ENCODE measurements at places on chromosomes 6 and 20. TPM values are rescaled to one million over a fixed set of nuclear protein-coding genes. Genes with fewer than 3 reads are reported as not detected.

GRCh38 chr20:60132827-60133670 is 174.8 kb downstream of the CDH26 start:
- H3K27ac ChIP-seq = no peak overlapping the region
- H3K27me3 ChIP-seq = no peaks in the 10 kb centered on the region
- DNase-seq = no peak
- H3K4me1 ChIP-seq = no peaks in the 10 kb centered on the region
- no peak overlapping the region for H3K4me3 ChIP-seq

DNA sequence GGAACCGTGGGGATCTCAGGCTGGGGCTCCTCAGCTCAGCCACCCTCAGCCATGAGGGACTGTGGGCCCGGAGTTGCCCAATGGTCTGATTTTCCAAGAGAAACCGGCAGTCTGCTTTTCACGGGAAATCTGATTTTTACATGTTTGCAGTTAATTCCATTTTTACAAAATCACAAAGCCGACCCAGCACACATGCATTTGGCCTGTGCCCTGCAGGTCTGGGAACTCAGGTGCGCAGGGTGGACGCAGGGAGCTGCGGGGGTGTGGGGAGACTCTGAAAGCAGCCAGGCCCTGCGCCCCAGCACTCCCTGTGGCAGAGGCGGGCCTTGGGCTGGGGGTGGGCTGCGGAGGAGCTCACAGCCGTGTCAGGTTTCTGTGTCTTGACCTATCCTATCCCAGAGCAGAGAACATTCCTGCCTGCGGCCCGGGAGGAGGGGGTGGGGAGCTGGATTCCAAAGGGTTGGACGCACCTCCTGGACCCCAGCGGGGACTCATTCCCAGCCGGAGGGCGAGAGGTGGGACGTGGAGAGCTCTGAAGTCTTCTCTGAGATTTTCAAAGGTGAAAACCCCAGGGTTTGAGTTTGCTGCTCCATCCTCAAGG is 60.6 kb downstream of the ADNP start:
- DNase-seq = no peak
- H3K4me3 ChIP-seq = no peak overlapping the region
- H3K27me3 ChIP-seq = no peaks in the 10 kb centered on the region

GRCh38 chr6:80126657-80127345 is 20.3 kb downstream of the BCKDHB start:
- no peak overlapping the region for H3K27ac ChIP-seq
- no peaks in the 10 kb centered on the region for H3K4me1 ChIP-seq
- no peak for DNase-seq
- H3K27me3 ChIP-seq = no peaks in the 10 kb centered on the region
- H3K36me3 ChIP-seq = no peaks in the 10 kb centered on the region

DNA sequence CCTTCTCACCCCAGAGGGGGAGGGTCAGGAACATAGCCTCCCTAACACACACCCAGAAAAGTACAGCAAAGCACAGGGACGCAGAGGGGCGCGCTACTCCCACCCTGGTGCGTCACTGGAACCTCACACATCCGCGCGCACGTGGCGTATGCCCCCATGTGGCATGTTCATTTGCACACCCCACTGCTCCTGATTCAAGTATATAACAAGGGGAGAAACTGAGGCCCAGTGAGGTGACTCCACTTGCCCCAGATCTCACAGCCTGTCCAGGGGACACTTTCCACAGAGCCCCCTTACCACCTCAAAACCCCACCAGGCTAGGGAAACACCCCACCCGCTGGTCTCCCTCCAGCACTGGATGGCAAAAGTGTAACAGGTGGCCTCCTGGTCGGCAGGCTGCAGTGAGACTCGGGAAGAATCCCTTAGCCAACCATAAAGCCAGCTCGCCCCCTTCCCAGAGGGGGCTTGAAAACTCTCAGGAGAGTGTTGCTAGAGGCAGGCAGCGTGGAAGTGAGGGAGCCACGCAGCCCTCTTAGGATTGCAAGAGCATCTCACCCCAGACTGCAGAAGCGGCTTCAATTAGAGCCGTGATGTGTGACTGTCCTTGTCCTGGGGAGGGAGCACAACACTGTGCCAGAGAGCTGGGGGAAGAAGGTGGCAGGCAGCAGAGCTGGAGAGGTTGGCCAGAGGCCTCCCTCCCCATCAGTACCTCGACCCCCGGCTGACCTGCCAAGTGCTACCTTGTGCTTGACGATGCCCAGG is at the start of gene GRM4:
Gene GRM4 (minus strand): TSS at position 67 of the 762 bp plus-strand sequence. CDS start 12,591 bp downstream, outside the sequence.
- no peak for DNase-seq
- peaks cover 13% of the 10 kb centered on the region for H3K4me1 ChIP-seq
- no peak within 1 kb of the TSS for H3K27ac ChIP-seq

DNA sequence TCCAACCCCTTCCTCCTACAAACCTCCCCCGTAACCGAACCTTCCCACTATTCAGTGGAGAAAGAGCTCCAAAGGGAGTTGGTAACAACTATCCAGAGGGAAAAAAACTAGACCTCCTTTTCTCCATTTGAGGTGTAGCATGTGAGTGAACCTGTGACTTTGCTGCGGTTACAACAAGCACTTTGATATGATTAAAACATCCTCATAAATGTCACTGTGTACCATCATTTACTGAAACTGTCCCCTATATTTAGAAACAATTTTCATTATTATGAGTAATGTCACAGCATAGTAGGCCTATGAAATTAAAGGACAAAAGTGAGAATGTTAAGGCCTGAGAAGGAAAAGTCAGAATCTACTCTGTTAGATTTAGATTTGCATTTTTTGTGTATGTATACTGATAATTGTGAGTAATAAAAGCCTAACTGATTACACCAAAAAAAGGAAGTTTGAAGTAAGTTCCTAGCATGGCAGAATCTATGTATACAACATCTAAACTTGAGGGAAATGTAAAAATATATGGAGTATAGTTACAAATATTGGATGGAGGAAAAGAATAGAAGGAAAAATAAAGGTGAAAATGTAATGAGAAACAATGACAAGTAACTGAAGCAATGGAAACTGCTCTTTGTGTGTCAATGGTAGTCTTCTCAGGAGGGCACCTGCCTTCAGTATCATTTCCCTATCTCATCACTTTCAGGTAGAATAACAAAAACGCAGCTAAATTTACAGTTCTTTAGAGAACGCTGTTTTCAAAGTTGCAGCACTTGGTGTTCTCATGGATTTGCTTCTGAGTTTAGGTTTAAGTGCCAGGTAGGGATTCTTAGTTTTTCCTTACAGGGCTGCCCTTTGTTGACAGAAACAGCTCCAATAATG is 145.9 kb downstream of the IMPG1 start:
- DNase-seq = no peak
- no peak overlapping the region for H3K27ac ChIP-seq
- no peak overlapping the region for H3K4me3 ChIP-seq
- H3K4me1 ChIP-seq = no peaks in the 10 kb centered on the region

DNA sequence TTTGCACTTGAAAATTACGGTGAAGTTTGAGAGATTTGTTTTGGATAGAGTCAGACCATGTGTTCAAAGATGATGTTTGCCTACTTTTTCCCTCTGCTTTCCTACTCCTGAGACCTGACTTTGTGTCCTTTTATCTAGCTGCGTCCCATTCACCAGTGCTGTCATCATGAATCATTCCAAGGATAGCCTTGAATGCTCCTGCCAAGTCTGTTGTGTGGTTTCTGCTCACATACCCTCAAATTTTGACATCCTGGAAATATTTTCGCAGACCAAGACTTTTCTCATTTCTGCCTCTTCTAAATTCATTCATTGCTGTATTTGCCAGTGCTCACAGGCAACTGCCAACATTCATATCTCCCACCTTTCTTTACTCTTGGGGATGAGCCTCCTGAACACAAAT is 175.9 kb upstream of the SCGN start:
- no peaks in the 10 kb centered on the region for H3K36me3 ChIP-seq
- DNase-seq = peak; percentile 47
- no peaks in the 10 kb centered on the region for H3K27me3 ChIP-seq
- no peak overlapping the region for H3K4me3 ChIP-seq

Gene TSPYL1
- total RNA-seq = 220 TPM

Gene OTOR
- not detected for total RNA-seq

Gene C6orf141
- total RNA-seq = 0.65 TPM

Gene CAGE1
- 0.25 TPM for total RNA-seq

Gene VSX1
- total RNA-seq = 0.19 TPM

Gene SPDEF
- total RNA-seq = not detected

Gene GJA10
- not detected for total RNA-seq

GRCh38 chr6:24710519-24711303 is 8.2 kb downstream of the C6orf62 start:
- H3K4me3 ChIP-seq = no peak overlapping the region
- H3K27ac ChIP-seq = no peak overlapping the region
- H3K27me3 ChIP-seq = no peaks in the 10 kb centered on the region

- H3K36me3 ChIP-seq = no peaks in the 10 kb centered on the region
- H3K4me1 ChIP-seq = no peaks in the 10 kb centered on the region
- DNase-seq = no peak
- H3K27me3 ChIP-seq = no peaks in the 10 kb centered on the region
- no peak overlapping the region for H3K4me3 ChIP-seq
These were observed 226.6 kb downstream of the COL12A1 start for GRCh38 chr6:74979065-74979766.

GRCh38 chr20:48455651-48456365 is 372.0 kb downstream of the PREX1 start:
- no peak overlapping the region for H3K27ac ChIP-seq
- H3K36me3 ChIP-seq = no peaks in the 10 kb centered on the region
- no peak for DNase-seq
- H3K4me1 ChIP-seq = no peaks in the 10 kb centered on the region

DNA sequence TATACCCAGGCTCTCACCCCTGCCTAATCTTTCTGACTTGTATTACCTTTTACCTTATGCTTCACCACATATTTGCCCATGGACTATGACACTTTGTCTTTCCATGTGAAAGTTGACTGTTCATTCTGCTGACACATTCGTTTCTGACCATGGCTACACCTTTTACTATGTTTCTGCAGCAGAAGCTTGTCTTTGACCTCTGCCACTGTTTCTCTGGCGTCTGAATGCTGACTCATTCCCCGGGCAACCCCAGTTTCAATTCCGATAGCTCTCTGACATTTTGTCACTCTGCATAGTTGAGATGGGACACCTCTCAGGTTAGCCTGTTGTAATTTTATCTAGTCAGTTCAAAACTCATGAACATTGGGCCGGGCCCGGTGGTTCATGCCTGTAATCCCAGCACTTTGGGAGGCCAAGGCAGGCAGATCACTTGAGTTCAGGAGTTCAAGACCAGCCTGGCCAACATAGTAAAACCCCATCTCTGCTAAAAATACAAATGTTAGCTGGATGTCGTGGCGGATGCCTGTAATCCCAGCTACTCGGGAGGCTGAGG is 50.7 kb downstream of the SLC26A8 start:
- H3K4me1 ChIP-seq = peaks cover 6% of the 10 kb centered on the region
- H3K4me3 ChIP-seq = no peak overlapping the region
- no peaks in the 10 kb centered on the region for H3K27me3 ChIP-seq
- no peaks in the 10 kb centered on the region for H3K36me3 ChIP-seq
- DNase-seq = peak; percentile 29

Gene SPATS1
- not detected for total RNA-seq

GRCh38 chr20:20446001-20446400 is 78.1 kb downstream of the INSM1 start:
- H3K4me1 ChIP-seq = no peaks in the 10 kb centered on the region
- no peak overlapping the region for H3K4me3 ChIP-seq
- H3K27ac ChIP-seq = no peak overlapping the region
- H3K36me3 ChIP-seq = no peaks in the 10 kb centered on the region

Gene PGK2
- total RNA-seq = not detected

Gene ZC2HC1B
- not detected for total RNA-seq

GRCh38 chr6:87182321-87182720 is 27.0 kb downstream of the ZNF292 start:
- H3K27ac ChIP-seq = no peak overlapping the region
- no peaks in the 10 kb centered on the region for H3K36me3 ChIP-seq
- no peak overlapping the region for H3K4me3 ChIP-seq
- DNase-seq = no peak
- H3K27me3 ChIP-seq = no peaks in the 10 kb centered on the region

GRCh38 chr6:98657764-98658163 is 176.6 kb upstream of the POU3F2 start:
- H3K27ac ChIP-seq = no peak overlapping the region
- peak; percentile 26 for DNase-seq
- no peaks in the 10 kb centered on the region for H3K4me1 ChIP-seq
- H3K36me3 ChIP-seq = no peaks in the 10 kb centered on the region
- H3K4me3 ChIP-seq = no peak overlapping the region
- H3K27me3 ChIP-seq = no peaks in the 10 kb centered on the region

Gene SLC22A16
- not detected for total RNA-seq

- no peak overlapping the region for H3K4me3 ChIP-seq
- H3K27ac ChIP-seq = no peak overlapping the region
- no peaks in the 10 kb centered on the region for H3K27me3 ChIP-seq
- no peaks in the 10 kb centered on the region for H3K36me3 ChIP-seq
These were observed 68.0 kb downstream of the ISM1 start for GRCh38 chr20:13289031-13289430.

DNA sequence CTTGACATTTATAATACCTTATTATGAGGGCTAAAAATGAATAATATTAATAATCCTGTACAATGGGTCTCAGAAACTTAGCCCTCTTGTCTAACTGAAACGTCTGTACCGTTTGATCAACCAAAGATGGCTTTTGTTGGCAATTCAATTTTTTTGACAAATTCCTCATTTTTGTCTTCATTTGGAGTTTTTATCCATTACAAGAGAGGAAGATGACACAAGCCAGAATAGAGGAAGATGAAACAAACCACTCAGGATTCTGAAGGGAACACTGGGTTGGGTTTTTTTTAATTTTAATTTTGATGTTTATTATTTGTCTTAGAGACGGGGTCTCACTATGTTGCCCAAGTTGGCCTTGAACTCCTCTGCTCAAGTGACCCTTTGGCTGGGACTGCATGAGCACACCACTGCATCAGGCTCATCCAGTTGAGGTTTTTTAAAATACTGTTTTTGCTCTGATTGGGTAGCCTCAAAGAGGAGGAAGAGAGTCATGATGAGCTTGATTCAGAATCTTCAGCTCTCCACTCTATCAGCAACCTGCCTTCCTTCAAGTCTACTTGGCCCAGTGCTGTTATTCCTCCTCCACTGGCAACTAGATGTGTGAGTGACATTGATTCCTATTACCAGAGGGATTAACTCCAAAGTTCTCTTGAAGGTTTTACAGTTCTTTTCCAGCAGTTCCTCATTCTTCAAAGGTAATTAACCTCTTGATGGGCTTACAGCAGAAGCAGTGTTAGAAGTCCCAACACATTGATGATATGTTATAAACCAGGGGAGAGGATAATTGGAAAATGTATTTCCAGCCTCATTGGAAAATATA is 71.3 kb downstream of the ATXN1 start:
- H3K27me3 ChIP-seq = no peaks in the 10 kb centered on the region
- H3K36me3 ChIP-seq = no peaks in the 10 kb centered on the region
- peaks cover 14% of the 10 kb centered on the region for H3K4me1 ChIP-seq
- H3K4me3 ChIP-seq = no peak overlapping the region

DNA sequence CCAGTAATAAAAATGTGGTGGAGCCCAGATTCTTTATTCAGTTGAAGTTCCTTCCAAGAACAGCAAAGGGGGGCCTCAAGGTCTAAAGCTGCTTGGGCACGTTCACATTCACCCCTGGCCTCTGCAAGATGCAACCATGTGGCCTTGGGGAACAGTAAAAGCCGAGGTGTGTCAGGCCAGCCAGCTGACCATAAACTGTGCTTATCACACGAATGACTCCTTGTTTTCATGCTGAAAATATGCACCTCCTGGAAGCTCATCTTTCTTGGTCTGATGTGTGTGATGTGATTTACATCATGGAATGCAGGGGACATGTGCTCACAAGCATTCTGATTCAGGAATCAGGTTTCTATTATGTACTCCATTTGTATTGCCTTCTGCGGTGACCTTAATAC is 211.6 kb upstream of the MARCKS start:
- no peaks in the 10 kb centered on the region for H3K4me1 ChIP-seq
- H3K27me3 ChIP-seq = no peaks in the 10 kb centered on the region
- no peak overlapping the region for H3K27ac ChIP-seq
- H3K4me3 ChIP-seq = no peak overlapping the region
- H3K36me3 ChIP-seq = no peaks in the 10 kb centered on the region

Data from adrenal gland (tissue), 19 donors.